ENCODE measurements at places on chromosomes 13 and 19. TPM values are rescaled to one million over a fixed set of nuclear protein-coding genes. Genes with fewer than 3 reads are reported as not detected.

The GRAMD1A gene
- 173 TPM for total RNA-seq

The C1QTNF9B gene
- total RNA-seq = not detected

The ACER1 gene
- total RNA-seq = 0.55 TPM

The MBD3L2 gene
- not detected for total RNA-seq

The MRPL34 gene
- 88.0 TPM for total RNA-seq

The KLK11 gene
- not detected for total RNA-seq

The LRRC63 gene
- total RNA-seq = 1.5 TPM

The RXFP2 gene
- not detected for total RNA-seq

The PBX4 gene
- total RNA-seq = 41.3 TPM

GRCh38 chr19:18777301-18778075, 13.6 kb downstream of the COMP start:
- no peak for DNase-seq

- peak; percentile 63 for DNase-seq
Measured at GRCh38 chr13:100673713-100674571, 653 bp downstream of the TMTC4 start.

DNA sequence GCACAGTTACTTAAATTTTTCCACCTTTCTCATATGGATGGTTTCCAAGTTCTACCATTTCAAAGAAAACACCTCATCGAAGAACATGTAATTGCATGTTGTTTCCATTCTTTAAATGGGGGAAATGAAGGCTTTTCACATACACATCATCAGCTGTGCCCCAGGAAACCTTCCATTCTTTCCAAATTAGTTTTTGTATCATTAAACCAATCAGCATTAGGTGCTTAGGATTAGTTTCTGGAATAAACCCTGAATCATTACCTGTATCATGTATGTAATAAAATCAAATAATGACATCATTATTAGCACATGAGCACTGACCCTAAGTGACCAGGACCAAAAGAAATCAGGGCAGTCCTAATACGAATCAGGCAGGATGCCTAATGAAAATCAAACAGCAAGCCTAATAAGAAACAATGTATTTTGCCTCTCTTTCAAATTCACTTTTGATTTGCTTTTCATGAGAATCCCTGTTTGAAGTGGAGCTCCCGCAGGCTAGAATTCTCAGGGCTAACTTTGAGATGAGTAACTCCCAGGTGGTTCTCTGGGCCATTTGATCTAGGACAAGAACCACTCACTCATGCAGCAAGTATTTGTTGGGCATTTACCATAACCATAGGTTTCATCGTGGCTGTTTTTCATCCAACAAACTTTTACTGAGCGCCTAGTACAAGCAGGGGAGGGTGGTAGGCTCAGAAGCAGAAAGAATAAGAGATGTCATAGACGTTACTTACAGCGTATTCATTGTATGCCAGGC, 89.2 kb downstream of the MZT1 start:
- DNase-seq = no peak

DNA sequence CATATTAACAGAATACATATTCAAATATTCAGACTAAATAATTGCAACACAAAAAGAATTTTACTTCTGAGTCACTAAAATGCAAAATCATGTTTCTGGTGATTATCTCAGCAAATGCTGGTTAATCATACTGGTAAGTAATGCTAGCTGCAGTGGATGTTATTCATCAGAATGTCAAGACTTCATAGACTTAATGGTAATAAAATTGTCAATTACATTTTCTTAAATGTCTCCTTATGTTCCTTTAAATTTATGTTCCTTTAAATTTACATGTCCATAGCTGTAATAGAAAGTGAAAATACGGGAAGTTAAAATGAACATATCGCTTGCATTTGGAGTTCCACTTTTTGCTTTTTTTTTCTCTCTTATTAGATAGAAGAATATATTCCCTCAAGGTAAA, 853.0 kb downstream of the SLITRK6 start:
- no peak for DNase-seq

DNA sequence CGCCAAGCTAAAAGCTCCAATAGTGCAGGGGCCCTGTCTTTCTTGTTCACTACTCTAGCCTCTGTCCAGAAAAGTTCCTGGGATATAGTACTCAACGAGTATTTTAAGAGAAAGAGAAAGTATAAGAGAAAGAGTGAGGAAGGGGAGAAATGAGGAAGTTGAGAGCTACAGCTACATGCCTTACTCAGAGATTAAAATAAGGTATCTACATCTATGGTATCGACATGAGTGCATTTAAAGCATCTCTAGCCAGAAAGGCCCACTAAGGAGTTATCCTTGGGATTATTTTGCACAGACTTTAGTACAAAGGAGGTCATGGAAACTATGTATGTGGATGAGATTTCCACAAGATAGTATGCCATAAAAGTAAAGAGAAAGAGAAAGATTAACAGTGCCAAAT, 28.5 kb downstream of the MYCBP2 start:
- DNase-seq = no peak

- no peak for DNase-seq
Measured at GRCh38 chr13:89267734-89268133, 1596.6 kb downstream of the SLITRK5 start.

- no peak for DNase-seq
Measured at GRCh38 chr19:3129112-3129511, 6.7 kb upstream of the GNA15 start.

DNA sequence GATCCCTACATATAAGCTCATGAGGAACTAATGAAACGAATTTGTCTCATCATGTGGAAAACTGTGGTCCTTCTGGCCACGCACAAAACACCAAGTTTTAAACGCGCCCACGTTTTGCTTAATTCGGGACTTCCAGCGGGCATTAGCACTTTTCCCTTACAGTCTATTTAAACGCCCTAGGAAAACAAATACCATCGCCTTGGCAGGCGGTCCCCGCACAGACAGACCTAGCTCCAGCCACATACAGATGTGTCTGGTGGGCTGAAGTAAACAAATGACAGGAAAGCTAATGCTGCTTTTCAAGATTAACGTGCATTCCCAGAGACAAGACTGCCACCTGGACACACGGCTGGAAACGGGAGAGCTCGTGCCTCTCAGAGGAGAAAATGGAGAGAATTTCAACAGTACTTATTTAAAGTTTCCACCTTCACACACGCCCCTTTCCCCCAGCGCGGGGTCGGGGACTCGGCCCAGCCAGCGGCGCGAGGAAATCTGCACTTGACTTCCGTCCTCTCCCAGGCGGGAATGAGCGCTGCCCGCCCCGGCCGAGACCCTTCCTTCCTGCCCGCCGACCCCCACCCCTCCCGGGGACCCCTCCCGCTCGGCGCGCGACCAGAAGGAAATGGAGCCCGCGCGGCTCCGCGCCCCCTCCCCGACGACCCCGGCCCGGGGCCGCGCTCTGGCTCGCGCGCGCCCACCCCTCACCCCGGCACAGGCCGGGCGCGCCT, 931 bp downstream of the USP12 start:
- DNase-seq = peak; percentile 57

DNA sequence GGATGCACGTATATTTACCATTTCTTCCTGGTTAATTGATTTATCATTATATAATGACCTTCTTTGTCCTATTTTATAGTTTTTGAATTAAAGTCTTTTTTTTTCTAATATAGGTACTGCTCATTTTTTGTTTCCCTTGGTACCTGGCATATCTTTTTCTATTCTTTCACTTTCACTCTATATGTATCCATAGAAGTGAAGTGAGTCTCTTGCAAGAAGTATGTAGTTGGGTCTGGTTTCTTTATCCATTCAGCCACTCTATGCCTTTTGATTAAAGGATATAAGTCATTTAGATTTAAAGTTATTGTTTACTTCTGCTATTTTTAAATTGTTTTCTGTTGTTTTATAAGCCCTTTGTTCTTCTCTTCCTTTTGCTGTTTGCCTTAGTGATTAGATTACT, 194.3 kb upstream of the SLITRK6 start:
- DNase-seq = no peak

DNA sequence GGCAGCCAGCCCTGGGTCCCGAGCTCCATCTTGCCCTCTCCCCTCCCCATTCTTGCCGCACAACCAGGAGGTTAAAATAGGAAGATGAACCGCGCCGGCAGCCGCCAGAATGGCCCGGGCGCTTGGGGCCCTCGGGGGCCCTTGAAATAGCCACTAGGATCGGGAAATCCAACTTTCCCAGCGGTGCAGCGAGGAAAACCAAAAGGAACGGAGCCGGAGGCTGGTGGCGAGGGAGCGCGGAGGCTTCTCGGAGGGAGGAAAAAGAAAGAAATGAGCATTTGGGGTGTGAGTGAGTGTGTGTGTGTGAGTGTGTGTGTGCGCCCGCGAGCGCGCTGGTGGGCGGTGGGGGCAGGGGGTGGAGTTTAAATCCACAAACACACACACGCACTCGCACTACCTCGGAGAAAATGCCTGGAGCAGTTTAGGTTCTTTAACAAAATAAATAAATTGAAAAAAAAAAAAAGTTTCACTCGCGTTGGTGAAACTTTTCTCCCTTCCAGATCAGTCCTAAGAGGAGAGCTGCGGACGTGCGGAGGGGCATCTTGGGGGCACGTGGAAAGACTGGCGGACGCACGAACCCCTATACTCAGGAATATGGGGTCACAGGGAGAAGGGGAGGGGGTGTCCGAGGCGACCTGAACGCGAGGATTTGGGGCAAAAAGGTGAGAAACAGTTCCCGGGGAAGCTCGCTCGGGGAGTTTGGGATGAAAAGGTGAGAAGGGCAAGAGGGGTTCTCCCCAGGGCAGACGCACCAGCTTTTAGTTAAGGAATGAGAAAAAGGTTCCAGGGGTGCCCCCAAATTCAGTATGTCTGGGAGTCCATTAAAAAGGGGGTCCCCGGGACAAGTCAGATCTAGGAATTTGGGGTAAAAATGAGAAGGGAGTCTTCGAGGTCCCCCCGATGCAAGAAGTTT, 1.3 kb downstream of the RFX2 start:
- peak; percentile 58 for DNase-seq

GRCh38 chr19:46220038-46220615, 9.4 kb upstream of the IGFL1 start:
- no peak for DNase-seq
